ENCODE measurements at places on chromosomes 6 and 20.

DNA sequence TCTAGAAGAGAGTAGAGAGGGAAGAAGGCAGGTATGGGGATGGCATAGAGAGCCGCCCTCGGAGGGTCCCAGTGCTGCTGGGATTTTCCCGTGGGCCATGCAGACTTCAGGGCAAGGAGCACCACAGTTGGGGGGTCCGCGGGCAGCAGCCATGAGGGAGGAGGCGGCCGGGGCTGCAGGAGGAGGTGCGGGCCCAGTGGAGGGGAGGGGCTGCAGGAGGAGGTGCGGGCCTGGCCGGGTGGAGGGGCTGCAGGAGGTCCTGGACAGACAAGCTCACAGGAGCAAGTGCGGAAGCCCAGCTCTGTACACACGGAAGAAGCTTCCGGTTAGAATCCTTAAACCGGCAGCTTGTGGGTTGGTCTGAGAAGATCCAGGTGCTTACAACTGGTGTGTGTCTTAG is 34.6 kb upstream of the CHRNA4 start:
- DNase-seq = no peak

DNA sequence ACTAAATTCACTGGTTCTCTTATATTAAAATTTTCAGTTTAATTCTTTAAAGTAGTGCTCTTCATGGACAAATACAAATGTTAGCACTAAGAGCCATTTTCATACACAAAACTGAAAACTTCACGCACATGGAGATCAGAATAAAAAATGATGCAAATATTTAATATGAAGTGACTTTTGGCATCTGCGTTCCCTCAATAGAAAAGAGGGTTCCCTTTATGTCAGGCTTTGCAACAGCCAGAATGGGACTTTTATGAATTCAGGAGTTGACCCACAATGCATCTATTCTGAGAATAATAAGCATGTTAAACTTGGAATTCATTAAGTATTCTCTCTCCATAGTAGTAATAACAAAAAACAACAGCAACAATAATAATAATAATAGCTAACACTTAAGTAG is 125.8 kb downstream of the INSM1 start:
- no peak for DNase-seq

DNA sequence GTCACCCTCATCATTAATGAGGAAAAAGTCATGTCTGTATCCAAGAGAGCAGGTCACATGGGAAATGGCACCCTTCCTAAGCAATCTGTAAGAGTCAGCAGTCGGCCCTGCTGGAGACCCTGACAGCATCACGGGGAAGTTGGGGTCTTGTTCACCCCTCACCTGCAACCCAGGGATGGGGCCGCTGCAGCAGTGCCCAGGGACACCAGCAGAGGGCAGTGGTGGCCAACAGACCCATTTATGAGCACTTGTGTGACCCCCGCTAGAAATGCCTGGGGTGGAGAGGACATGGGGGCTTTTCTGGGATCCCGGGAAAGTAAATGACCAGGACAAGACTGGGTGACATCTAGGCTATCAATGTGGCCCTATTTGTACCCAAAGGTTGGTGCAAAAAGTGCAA is 35.9 kb downstream of the ANKRD60 start:
- DNase-seq = no peak

DNA sequence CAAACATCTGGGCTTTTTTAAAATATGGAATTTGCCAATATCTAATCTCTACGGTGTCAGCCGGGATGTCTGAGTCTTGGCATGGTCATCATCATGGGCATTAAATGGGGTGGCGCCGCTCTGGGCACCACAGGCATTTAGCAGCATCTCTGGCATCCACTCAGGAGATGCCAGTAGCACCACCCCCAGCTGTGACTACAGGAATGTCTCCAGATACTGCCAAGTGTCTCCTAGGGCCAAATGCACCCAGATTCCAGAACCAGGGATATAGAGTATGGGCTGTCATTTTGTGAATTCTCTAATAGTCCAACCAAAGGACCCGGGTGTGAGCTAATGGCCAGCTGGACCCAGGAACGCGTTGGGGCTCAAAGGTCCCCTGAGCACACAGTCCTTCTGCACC is 361.0 kb downstream of the TAF4 start:
- no peak for DNase-seq

DNA sequence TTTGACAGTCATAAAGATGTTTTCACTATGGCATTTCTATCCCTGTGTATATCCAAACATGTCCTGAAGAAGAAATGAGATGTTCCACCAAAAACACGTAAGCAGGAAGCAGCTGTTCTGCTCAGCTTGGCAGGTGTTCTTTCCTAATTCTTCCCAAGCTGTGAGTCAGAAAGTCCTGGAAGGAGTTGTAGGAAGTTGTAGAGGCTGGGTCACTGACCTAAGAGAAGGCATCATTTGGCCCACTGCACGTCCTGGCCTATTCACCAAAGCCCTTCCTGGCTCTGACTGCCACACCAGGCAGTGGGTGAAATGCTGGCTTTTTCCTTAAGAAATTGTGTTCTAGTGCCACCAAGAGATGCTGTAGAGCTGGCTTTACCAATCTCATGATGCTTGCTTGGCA is 40.3 kb downstream of the STX11 start:
- DNase-seq = no peak

DNA sequence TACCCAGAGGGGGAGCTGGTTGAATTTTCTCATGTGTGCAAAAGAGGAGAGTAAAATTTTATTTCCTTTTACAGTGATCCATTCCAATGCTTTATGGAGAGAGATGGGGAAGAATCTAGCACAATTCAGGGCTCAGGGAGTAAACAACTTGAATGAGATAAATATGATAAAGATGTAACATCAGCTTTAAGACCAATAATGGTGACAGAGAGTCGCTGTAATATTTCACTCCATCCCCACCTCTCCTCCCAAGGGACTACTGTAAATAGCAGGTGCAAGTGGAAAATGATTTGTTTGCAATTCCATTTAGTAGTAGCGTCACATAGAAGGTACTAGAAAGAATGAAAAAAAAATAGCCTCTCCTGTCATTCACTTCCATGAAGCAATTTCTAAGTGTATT is 4.8 kb downstream of the CRISP3 start:
- DNase-seq = no peak

GRCh38 chr6:100300221-100300736 is 164.4 kb downstream of the SIM1 start:
- no peak for DNase-seq

DNA sequence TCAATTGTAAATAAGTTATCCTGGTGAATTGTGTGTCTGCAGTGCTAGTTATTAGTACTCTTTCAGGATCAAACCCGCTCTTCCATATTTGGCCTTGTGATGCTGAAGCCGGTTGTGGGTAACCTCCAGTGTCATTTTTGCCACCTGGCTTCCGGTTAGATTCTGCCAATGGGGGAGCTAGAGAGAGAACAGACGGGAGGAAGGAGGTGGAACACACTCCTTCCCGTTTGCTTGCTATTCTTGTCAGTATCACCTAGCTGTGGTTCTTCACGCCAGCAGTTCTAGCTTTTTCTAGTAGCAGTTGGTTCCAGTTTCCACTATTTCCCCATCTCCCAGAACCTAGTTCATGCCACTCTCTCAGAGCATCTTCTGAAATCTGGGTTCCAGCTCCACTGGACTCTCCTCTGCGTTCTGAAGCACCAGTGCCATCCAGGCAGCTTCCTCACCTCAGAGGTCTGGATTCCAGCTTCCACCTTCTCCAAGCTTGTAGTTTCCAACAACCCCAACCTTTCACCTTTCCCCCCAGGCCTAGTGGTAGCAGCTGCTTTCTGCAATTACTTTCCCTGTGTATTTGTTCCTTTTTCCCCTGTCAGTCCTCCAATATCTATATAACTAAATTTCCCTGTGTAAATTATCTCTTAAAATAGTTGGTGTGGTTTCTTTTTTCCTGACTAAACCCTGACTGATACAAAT is 46.9 kb upstream of the LOC128125822 start:
- no peak for DNase-seq

DNA sequence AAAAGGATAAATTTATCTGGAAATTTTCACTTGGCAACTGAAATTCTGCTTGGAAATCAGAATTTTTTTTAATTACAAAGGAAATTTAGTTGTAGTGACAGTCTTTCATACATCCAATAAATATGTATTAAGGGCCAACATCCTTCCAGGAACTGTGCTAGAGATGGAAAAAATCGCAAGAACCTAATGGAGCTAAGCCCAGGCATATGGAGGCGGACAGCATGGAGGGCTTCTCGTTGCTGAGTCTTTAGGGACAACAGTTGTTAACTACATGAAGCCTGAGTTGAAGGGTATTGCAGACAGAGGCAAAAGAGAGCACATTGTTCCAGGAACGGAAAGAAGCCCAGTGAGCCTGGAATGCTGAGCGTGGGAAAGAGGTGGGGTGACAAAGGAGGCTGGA is 208.9 kb downstream of the IBTK start:
- DNase-seq = no peak

DNA sequence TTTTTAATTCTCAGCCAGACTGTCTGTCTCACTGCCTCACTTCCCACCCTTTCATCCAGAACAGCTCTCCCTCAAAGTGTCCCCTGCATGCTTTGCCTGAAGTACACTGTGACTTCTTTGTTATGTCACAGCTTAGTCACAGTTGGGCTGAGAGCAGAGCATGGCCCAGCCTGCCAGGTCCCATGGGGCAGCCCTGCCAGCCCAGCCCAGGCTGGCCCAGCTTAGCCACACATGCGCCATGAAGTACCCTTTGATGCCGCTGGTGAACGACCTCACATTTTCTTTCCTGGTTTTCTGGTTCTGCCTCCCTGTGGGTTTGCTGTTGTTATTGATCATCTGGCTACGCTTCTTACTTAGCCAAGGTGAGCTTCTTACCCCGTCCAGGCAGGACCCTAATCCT is at the start of gene ADIG:
Gene ADIG, plus strand, starts transcription at position 185 of the 400 bp plus-strand sequence. Its CDS starts 54 bp downstream, at position 239.
- DNase-seq = no peak

- no peak for DNase-seq
Measured at GRCh38 chr6:37056439-37057127, 51.1 kb downstream of the FGD2 start.

- no peak for DNase-seq
Measured at GRCh38 chr20:36086767-36087166, 67.8 kb upstream of the EPB41L1 start.

- no peak for DNase-seq
Measured at GRCh38 chr6:145115638-145116037, 619.7 kb downstream of the EPM2A start.

DNA sequence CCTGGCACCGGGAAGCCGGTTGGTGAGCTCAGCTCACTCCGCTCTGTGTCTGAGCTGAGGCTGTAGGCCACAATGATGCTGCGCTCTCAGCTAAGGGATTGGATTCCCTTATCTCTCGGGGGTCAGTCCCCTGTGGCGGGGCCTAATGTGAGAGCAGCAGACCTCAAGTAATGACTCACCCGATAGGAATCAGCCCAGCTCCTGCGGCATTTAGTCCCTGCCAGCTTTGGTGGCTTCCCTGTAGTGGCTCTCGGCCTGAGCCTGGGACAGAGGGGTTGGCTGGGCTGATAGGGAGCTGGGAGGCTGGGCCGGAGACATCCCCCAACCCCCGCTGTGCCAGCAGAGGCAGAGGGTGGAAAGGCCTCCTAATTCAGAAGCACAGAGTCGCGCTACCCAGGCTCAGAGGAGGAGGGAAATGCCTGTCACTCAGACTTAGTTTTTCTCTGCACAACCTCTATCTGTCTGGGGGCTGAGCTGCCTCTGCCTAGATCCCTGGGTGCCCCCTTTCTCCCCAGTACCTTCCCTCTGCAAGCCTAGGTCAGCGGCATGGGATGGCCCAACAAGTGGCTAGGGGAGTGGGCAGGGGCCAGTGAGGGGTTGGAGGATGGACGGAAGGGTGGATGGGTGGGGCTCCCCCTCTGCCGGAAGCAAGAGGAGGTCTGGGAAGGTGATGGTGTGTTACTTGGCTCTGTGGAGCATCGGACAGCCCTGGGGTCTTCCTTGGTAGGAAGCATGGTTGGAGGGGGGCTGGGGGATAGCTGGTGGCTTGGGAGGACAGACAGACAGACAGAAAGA is 92.2 kb downstream of the CDH22 start:
- DNase-seq = no peak

GRCh38 chr20:63273635-63274380 is 1.2 kb downstream of the ARFGAP1 start:
- no peak for DNase-seq

DNA sequence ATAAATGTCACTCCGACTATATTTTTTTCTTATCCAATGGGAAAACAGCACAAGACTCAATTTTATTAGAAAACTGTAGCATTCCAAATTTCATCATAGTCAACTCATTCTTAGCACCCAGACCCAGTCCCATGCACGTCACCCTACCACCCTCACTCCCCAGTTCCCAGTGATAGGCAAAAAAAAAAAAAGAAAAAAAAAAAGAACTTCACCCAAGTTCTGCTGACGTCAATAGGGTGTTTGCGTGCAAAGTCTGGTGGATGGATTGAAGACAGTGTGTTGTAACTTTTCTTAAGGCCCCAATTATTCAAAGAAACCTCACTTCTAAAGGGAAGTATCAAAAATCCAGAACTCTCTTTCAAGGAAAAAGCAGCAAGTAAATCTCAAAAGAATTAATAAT is 213.9 kb upstream of the PRDM1 start:
- DNase-seq = no peak

- no peak for DNase-seq
Measured at GRCh38 chr6:131223416-131223815, 88.1 kb downstream of the AKAP7 start.

DNA sequence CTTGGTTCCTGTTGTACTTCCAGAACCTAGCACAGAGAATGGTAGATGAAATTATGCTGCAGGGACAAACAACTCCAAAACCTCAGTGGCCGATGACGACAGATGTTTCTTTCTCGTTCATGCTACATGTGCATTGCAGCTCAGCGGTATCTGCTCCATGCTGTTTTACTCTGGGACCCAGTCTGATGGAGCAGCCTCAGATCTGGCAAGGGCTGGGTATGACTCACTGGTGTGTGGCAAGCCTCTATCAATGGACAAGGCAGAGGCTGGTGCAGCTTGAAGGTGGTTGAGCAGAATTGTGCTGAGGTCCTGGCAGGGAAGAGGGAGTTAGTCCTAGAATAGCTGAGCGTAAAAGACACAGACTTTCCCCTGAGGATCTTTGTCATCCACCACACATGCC is 10.3 kb upstream of the BLCAP start:
- DNase-seq = no peak

DNA sequence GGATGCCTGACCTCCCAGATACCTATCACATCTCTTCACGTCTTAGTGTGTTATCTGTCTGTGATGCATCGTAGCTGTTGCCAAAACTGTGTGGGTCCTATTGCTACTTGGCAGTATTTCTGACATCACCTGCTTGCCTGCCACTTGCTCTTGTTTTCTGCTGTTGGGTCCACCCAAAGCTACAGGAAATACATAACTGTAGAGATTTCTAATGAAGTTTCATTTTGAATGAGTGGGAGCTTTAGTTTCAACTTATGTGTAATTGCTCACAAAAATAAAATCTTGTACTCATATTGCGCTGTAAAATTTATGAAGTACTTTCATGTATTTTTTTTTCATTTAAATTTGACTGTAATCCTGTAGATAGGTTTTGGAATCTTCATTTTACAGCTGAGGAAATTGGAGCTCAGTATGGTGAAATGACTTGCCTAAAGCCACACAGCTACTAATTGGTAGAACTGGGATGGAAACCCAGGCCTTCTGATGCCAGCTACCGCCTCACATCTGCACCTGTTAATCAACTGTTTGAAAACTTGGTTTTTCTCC is 113.6 kb upstream of the MAN1A1 start:
- no peak for DNase-seq

Data from stimulated activated CD4-positive, alpha-beta T cell treated with anti-CD3 and anti-CD28 coated beads, Interleukin-1b, Interleukin-23, amount 100 ng/mL, for 24 hours (primary cell).